Stimulated activated memory B cell treated with anti-CD40 and anti-IgM and Interleukin-4, amounts not matched to agents 10 μg/mL and 1 μg/mL and 100 μg/mL, for 72 hours (primary cell): ENCODE measurements at places on chromosomes 2 and 18.

- no peak for ATAC-seq
- no peaks in the 10 kb centered on the region for H3K36me3 ChIP-seq
- no peak overlapping the region for H3K27ac ChIP-seq
- H3K27me3 ChIP-seq, result peaks cover 9% of the 10 kb centered on the region
Measured at GRCh38 chr2:44118257-44118656, 50.4 kb upstream of the PPM1B start.

DNA sequence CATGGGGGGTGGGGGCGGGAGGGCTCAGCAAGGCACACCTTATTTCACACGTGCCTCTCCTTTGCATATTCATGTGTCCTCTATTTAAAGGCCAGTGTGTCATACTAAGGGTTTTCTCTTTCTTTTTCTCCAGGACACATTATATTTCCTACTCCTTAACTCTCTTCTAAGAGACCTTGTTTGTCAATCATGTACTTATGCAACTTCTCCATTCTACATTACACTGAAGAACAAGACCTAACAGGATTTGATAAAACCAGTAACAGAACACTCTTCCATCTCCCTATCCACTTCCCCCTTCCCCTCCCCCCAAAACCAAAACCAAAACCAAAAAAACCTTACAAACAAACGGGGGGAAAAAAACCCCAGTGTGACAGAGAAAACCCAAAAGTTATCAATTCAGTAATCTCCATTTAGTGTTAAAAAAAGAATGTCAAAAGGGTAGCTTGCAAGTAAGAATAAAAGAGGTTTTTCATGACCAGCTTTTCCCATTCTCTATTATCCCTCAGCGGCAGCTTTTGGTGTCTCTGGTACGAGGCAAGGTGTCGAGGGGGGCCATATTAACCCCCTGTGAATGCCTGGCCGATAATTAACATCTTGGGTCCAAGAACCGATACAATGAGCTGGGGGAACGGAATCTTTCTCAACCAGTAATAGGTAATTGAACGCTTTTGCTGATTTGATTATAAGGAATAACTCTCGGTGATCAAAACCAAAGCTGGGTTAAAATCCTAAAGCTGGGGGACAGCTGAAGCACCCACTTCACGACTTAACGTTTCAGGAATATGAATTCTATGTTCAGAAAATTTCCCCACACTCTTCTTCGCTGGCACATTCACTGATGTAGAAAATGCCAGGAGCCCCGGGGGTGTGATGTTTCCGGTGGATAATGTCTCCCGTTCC lies 191.0 kb upstream of the TCF4 start:
- H3K4me1 ChIP-seq, result peaks cover 23% of the 10 kb centered on the region
- peak; percentile 28 for ATAC-seq
- H3K27ac ChIP-seq, result peak overlapping the region; percentile 54
- no peaks in the 10 kb centered on the region for H3K36me3 ChIP-seq
- peak overlapping the region; percentile 71 for H3K4me3 ChIP-seq

DNA sequence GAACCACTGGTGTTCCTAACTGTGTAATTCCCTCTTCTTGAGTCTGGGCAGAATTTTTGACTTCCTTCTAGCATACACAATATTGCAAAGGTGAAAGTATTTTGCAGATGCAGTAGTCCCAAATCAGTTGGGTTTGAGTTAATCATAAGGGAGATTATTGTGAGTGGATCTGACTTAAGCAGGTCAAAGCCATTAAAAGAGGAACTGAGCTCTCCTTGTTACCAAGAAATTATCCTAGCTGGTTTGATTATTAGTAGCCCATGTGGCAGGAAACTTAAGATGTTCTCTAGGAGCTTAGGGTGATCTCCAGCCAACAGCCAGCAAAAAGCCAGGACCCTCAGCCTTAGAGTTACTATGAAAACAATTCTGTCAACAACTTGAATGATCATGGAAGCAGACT lies 221.8 kb downstream of the RPIA start:
- no peak overlapping the region for H3K4me3 ChIP-seq
- no peaks in the 10 kb centered on the region for H3K27me3 ChIP-seq
- no peaks in the 10 kb centered on the region for H3K4me1 ChIP-seq

DNA sequence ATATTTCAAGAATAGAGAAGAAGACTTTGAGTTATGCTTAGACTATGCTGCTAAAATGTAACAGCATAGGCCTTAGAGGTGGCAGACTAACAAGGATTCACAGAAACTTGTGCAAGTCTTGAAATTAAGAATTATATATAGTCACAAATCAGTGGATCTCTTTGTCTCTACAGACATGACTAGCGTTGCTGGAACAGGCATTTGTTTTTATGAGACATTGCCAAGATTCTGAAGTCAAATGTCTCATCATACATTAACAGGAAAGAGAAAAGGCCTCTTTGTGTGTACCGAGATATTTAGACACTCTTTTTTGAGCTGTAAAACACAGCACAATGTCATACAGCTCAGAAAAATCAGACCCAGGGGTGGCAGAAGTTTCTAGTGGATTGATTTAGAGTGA lies 207.1 kb downstream of the TMX3 start:
- H3K27me3 ChIP-seq, result no peaks in the 10 kb centered on the region
- ATAC-seq, result no peak
- H3K36me3 ChIP-seq, result no peaks in the 10 kb centered on the region
- H3K4me1 ChIP-seq, result no peaks in the 10 kb centered on the region
- H3K27ac ChIP-seq, result no peak overlapping the region
- H3K4me3 ChIP-seq, result no peak overlapping the region

DNA sequence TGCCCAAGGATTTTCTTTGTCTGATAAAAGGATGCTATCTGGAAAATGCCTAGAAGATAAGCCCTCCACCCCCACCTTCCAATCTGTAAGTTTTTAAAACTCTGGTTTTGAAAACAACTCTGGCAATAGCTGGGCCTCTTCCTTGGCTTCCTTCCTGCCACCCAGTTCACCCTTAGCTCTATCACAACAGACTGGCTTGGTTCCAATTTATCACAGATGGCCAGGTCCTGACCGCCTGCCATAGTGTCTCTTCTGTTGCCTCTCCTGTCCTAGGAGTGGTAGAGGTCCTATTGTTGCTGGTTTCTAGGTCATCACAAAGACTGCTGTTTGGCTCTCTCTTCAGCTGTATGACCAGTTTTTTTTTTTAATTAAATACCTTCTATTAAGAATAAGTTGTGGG lies 1727.9 kb upstream of the SLC39A10 start:
- no peak for ATAC-seq
- H3K4me3 ChIP-seq, result no peak overlapping the region
- no peaks in the 10 kb centered on the region for H3K4me1 ChIP-seq
- H3K36me3 ChIP-seq, result no peaks in the 10 kb centered on the region

- H3K4me3 ChIP-seq, result peak overlapping the region; percentile 89
- H3K27ac ChIP-seq, result peak overlapping the region; percentile 96
- peak; percentile 46 for ATAC-seq
Measured at GRCh38 chr2:201130524-201131186, 14.7 kb downstream of the CFLAR start.

DNA sequence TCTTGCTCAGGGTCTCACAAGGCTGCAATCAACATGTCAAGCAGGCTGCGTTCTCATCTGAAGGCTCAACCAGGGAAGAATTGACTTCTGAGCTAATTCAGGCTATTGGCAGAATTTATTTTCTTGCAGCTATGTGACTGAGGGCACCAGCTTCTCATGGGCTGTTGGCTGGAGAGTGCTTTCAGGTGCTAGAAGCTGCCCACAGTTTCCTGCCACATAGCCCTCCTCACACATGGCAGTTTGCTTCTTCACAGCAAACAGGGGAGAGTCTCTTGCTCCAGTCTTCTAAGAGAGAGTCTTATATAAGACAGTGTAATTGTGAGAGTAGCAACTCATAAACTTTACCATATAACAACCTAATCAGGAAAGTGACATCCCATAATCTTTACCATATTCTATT lies 37.5 kb upstream of the INO80C start:
- peaks cover 13% of the 10 kb centered on the region for H3K27me3 ChIP-seq
- peaks cover 5% of the 10 kb centered on the region for H3K36me3 ChIP-seq
- no peak overlapping the region for H3K27ac ChIP-seq
- H3K4me1 ChIP-seq, result no peaks in the 10 kb centered on the region
- ATAC-seq, result no peak

- peaks cover 7% of the 10 kb centered on the region for H3K4me1 ChIP-seq
- ATAC-seq, result no peak
- peaks cover 38% of the 10 kb centered on the region for H3K27me3 ChIP-seq
- H3K27ac ChIP-seq, result no peak overlapping the region
- H3K4me3 ChIP-seq, result no peak overlapping the region
Measured at GRCh38 chr2:41878056-41878455, 169.8 kb upstream of the PKDCC start.

DNA sequence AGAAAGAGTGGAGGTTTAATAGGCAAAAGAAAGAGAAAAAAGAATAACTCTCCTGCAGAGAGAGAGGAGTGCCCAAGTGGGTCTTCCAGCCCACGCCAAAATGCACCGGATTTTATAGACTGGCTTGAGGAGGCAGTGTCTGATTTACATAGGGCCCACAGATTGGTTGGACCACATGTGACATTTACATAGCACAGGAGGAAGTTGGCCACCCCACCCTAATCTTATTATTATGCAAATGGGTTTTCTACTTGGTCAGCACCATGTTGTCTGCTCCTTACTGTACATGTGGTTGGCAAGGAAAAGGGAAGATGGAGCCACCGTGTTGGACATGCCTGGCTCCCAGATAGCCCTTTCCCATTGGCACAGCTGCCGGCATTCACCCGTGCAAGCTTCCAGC lies 56.8 kb downstream of the SP110 start:
- H3K4me1 ChIP-seq, result peaks cover 31% of the 10 kb centered on the region
- no peaks in the 10 kb centered on the region for H3K27me3 ChIP-seq
- no peak overlapping the region for H3K4me3 ChIP-seq
- H3K27ac ChIP-seq, result no peak overlapping the region
- peaks cover 63% of the 10 kb centered on the region for H3K36me3 ChIP-seq
- ATAC-seq, result no peak

- no peaks in the 10 kb centered on the region for H3K4me1 ChIP-seq
- H3K27me3 ChIP-seq, result peaks cover 9% of the 10 kb centered on the region
- ATAC-seq, result no peak
- H3K4me3 ChIP-seq, result no peak overlapping the region
Measured at GRCh38 chr2:63743170-63743981, 98.3 kb upstream of the UGP2 start.

DNA sequence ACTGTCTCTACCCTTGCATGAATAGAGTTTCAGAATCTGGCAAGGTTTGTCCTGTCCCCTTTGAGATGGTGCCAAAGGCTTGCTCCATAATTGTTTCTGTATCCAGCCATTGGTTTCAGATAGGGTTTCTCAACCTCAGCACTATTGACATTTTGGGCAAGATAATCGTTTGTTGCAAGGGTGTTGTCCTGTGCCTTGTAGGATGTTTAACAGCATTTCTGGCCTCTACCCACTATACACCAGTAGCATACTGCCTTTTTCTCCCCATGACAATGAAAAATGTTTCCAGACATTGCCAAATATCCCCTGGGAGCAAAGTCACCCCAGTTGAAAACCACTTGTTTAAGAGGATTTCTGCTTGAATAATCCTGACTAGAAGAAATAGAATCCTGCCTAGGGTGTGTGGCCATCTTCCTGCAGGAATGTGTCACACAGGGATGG lies 126.8 kb downstream of the CDC42EP3 start:
- no peak for ATAC-seq
- no peak overlapping the region for H3K27ac ChIP-seq
- H3K36me3 ChIP-seq, result no peaks in the 10 kb centered on the region
- H3K4me1 ChIP-seq, result peaks cover 15% of the 10 kb centered on the region
- no peaks in the 10 kb centered on the region for H3K27me3 ChIP-seq

GRCh38 chr2:196989496-196989895 lies 63.0 kb upstream of the PGAP1 start:
- no peak for ATAC-seq
- no peaks in the 10 kb centered on the region for H3K27me3 ChIP-seq
- no peak overlapping the region for H3K27ac ChIP-seq
- H3K36me3 ChIP-seq, result peaks cover 76% of the 10 kb centered on the region

DNA sequence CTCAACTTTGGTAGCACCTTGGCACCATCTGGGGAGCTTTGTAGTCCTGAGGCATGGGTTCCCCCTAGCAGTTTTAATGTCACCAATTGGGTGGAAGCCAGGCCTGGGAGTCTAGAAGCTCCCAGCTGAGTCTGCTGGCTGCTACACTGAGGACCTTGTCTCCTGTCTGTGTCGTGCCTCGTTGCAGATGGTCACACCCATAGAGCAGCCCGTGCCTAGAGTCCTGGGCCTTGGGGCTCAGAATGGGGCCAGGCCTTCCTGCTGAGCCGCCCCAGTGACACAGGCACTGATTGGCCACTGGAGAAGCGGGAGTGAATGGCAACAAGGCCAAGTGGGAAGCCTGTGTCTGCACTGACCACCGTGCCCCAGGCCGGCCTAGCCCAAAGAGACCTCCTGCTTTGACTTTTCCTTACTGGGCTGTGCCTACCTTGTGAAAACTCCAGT lies 113.2 kb downstream of the SH3RF3 start:
- H3K4me1 ChIP-seq, result peaks cover 6% of the 10 kb centered on the region
- no peaks in the 10 kb centered on the region for H3K27me3 ChIP-seq
- no peaks in the 10 kb centered on the region for H3K36me3 ChIP-seq
- no peak for ATAC-seq

GRCh38 chr2:83481436-83481835 lies 977.6 kb downstream of the SUCLG1 start:
- H3K36me3 ChIP-seq, result no peaks in the 10 kb centered on the region
- no peaks in the 10 kb centered on the region for H3K4me1 ChIP-seq
- no peak overlapping the region for H3K4me3 ChIP-seq
- no peak for ATAC-seq
- no peak overlapping the region for H3K27ac ChIP-seq
- no peaks in the 10 kb centered on the region for H3K27me3 ChIP-seq

- no peak overlapping the region for H3K27ac ChIP-seq
- H3K4me1 ChIP-seq, result peaks cover 6% of the 10 kb centered on the region
- H3K36me3 ChIP-seq, result no peaks in the 10 kb centered on the region
- H3K4me3 ChIP-seq, result no peak overlapping the region
- no peaks in the 10 kb centered on the region for H3K27me3 ChIP-seq
Measured at GRCh38 chr2:178105566-178105965, 6.7 kb upstream of the RBM45 start.

GRCh38 chr2:199307461-199307860 lies 150.3 kb downstream of the SATB2 start:
- no peak overlapping the region for H3K27ac ChIP-seq
- no peak overlapping the region for H3K4me3 ChIP-seq
- H3K27me3 ChIP-seq, result no peaks in the 10 kb centered on the region
- H3K4me1 ChIP-seq, result no peaks in the 10 kb centered on the region

- no peak overlapping the region for H3K4me3 ChIP-seq
- peaks cover 77% of the 10 kb centered on the region for H3K27me3 ChIP-seq
- H3K36me3 ChIP-seq, result no peaks in the 10 kb centered on the region
- no peak for ATAC-seq
Measured at GRCh38 chr2:219416938-219417337, 1.2 kb upstream of the DES start.

DNA sequence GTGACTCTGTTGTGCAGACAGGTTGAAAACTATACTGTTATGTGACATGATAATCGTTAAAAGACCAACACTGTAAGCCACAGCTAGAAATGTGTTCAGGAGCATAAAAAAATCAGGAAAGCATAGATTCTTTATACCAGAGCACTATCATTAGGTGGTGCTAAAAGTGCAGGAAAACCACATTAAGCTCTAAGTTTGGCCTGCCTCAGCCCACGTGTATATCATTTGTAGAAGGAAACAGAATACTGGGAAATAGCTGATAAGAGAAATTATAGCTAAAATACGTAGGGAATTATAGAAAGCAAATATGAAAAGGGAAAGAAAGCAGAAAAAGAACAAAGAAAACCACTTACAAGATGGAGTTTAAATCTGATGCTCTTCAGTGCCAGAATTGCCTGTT lies 26.5 kb upstream of the C2orf74 start:
- no peak overlapping the region for H3K27ac ChIP-seq
- no peaks in the 10 kb centered on the region for H3K36me3 ChIP-seq
- peaks cover 6% of the 10 kb centered on the region for H3K4me1 ChIP-seq
- H3K4me3 ChIP-seq, result no peak overlapping the region
- no peaks in the 10 kb centered on the region for H3K27me3 ChIP-seq
- no peak for ATAC-seq
